ENCODE measurements at places on chromosomes 7 and 10.

- DNase-seq = no peak
These were observed 214.1 kb downstream of the TMEM178B start for GRCh38 chr7:141287936-141288335.

GRCh38 chr10:11822026-11822756 is 965 bp upstream of the PROSER2 start:
- DNase-seq = peak; percentile 17

- DNase-seq = no peak
These were observed 7.4 kb downstream of the ZNF746 start for GRCh38 chr7:149490083-149490760.

GRCh38 chr10:80177781-80178636 is 27.3 kb downstream of the ANXA11 start:
- DNase-seq = peak; percentile 80

- peak; percentile 22 for DNase-seq
These were observed 8.5 kb upstream of the CHCHD1 start for GRCh38 chr10:73773152-73773879.

All from EL (cell line).